ENCODE measurements at places on chromosomes 5 and 9.

GRCh38 chr9:129567842-129568559, 52.9 kb downstream of the C9orf50 start:
- DNase-seq: peak; percentile 85

GRCh38 chr5:151569132-151570046, 21.7 kb downstream of the FAT2 start:
- DNase-seq: no peak

GRCh38 chr9:34086864-34087263, 38.2 kb upstream of the UBAP2 start:
- no peak for DNase-seq

DNA sequence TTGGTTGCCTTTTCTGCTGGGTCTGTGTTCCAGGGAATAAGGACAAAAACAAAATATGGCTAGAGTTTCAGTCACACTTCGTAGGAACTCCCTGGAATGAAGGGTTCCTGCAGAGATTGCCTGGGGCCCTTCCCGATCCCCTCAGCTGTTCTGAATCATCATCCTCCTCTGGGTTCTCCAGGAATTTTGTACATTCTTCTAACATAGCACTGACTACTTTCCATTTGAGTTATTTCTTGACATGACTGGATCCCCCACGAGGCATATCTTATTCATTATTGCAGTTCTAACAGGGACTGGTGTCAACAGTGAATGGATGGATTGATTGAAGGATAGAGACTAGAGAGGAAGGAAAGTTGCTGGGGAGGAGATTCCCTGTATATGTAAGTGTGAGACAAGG, 49.2 kb upstream of the TNC start:
- DNase-seq: peak; percentile 98

- DNase-seq: no peak
These were observed 29.8 kb upstream of the ENHO start for GRCh38 chr9:34552606-34552981.

GRCh38 chr5:160325716-160326115, 13.4 kb upstream of the CCNJL start:
- DNase-seq: no peak

DNA sequence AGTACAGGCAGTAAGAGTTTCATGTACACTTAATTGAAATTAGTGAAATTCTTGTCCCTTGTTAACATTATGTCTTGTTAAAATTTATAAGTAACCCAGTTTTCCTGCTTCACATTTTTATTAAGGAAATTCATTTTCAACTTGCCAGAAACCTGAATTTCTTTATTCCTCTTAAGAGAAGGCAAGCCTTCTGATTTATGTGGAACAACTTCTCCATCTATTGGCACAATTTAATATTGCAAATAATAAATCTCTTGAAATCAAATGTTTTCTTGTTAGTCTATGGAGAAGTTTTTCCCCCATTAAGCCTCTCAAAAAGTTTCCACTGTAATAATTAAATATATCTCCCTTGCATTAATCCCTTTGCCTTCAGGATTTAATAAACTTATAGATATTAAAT, 33.8 kb upstream of the ACO1 start:
- DNase-seq: peak; percentile 9

DNA sequence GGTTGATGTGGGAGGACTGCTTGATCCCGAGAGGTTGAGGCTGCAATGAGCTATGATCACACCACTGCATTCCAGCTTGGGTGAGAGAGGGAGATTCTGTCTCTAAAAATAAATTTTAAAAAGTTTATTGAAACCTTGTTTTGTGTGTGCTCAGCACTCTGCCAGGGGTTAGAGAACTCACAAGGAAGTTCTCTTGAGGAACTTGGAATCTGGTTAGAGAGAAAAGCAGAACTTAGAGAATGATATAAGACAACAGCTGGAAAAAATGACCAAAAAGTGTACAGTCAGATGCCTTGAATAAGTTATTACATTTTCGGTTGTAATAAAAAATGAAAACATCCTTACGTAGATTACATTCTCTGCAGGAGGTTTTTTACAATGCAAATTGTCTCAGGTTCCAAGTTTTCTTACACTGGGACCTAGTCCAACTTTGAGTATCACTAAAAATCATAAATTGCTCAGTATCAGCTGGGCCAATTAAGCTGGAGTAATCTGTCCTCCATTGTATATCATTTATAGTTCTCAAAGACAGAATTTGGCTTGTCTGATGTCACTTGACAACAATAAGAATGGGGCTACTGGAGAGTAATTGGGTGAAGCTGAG, 21.7 kb upstream of the TENT2 start:
- no peak for DNase-seq

DNA sequence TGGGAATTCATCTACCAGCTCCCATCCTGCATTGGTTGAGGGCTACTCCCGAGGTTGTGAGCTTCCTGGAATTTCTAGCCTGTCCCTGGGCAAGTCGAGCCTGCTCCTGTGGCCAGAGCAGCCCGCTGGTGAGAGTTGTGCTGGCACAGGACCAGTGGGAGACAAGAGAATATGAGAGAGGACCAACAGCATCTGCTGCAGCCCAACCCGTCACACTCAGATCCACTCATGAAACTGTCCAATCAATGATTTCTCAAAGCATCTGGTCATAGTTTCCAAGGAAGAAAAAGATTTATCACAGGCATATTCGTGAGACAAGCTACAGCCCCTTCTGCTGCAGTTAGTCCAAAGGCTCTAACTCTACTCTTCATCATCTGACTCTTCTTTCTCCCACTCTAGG, 64.4 kb upstream of the RAI14 start:
- no peak for DNase-seq

DNA sequence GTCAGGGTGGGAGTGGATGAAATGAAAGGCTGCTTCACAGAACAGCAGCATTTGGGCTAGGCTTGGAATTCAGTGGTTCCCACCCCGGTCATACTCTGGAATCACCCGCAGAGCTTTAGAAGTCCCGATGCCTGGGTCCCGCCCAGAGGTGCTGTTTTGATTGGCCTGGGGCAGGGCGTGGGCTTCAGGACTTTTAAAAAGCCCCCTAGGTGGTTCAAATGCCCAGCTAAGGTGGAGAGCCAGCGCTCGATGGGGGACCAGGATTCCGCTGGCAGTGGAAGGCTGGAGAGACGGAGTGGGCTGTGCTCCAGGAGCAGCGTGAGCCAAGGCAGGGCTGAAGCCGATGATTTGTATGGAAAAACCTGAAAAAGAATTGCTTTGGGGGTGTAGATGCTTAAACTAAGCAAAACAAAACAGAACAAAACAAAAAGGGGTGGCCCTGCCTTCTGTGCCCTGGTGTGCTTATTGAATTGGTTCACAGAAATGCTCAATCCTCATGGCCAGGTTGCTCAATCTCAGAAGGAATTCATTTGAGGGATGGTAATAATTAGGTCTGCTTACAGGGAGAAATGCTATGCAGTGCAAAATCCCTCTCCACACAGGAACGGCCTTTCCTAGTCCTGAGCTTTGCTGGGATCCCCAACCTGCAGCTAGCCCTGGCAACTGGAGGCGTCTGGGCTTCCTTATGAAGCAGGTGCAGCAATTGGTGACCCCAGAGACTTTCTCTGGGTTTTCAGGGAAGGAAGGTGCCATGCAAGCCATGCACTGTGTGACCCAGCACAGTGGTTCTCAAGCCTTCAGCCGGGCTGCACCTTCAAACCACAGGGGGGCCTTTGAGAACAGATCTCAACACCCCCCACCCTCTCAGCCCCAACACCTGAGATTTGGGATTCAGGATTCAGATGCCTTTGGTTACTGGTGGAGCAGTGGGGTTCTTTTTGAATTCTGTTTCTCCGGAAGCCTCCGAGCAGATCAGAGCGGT, 174.0 kb upstream of the ZNF618 start:
- no peak for DNase-seq

- no peak for DNase-seq
These were observed 113.3 kb upstream of the SAP30L start for GRCh38 chr5:154332451-154332850.

- no peak for DNase-seq
These were observed 48.8 kb downstream of the TRPM3 start for GRCh38 chr9:71072587-71072986.

DNA sequence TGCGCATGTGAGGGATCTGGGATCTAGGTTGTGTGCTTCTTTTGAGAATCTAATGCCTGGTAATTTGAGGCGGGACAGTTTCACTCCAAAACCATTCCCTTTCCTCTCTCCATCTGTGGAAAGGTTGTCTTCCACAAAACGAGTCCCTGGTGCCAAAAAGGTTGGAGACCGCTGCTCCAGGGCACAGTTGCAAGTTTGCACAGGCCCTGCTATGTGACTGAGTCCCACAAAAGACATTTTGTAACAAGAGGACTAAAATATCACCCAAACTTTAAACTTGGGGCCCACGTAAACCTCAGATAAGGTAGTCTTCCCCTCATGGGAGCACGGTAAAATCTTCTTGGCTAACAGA, 5.8 kb upstream of the ZNF367 start:
- DNase-seq: no peak

DNA sequence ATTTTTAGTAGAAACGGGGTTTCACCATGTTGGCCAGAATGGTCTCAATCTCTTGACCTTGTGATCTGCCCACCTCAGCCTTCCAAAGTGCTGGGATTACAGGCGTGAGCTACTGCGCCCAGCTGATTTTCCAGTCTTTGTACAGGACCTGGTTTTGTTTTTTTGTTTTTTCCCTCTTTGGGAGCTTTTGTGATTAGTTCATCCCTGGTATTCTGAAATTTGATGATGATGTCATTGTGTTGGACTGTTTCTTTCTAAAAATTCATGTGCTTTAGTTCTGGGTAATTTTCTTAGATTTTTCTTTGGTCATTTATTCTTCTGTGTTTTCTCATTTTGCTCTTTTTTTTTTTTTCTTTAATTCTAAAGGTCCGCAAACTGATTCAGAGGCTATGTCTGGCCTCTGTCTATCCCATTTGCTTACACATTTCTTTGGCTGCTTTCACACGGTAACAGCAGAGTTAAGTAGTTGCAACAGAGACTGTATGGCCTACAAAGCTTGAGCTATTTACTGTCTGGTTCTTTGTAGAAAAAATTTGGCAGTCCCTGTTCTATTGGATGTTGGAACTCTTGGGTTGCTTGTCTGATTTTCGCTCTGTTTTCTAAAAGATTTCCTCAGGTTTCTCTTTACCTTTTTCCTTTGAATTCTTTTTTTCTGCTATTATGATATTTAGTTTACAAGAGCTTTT, 24.8 kb downstream of the STX17 start:
- DNase-seq: peak; percentile 18

DNA sequence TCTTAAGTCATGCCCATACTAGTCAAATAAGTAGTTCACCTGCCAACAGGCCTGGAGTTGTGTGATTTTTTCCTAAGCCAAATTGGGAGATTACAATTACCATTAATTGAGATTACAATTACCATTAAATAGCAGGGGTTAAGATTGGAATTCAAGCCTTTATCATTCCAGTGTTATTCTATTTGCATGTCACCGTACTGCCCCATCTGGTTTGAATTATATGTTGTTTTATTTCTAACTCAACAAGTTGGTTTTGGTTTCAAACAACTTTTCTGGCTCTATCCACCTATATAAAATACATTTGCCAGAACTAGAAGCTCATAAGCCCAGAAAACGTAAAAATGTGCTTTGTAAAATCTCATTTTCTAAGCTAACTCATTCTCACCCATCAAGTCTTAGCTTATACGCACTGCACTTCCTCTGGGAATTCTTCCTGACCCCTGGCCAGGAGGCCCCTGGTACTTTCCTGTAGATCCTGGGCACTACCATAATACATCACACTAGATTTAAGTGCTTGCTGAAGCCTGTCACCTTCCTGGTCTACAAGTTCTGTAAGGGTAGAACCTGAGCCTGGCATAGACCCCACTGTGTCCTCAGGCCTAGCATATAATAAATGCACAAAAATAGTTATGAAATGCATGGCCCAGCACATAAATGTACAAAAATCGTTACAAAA, 242.0 kb upstream of the TRPM3 start:
- peak; percentile 39 for DNase-seq

DNA sequence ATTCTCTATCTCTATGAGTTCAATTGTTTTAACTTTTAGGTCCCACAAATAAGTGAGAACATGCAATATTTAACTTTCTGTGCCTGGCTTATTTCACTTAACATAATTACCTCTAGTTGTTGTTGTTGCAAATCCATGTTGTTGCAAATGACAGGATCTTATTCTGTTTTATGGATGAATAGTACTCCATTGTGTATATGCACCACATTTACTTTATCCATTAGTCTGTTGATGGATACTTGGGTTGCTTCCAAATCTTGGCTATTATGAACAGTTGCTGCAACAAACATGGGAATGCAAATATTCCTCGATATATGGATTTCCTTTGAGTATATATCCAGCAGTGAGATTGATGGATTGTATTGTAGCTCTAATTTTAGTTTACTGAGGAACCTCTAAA, 36.3 kb downstream of the MEGF9 start:
- no peak for DNase-seq

GRCh38 chr9:133794016-133794760, 56.0 kb upstream of the SARDH start:
- DNase-seq: no peak

DNA sequence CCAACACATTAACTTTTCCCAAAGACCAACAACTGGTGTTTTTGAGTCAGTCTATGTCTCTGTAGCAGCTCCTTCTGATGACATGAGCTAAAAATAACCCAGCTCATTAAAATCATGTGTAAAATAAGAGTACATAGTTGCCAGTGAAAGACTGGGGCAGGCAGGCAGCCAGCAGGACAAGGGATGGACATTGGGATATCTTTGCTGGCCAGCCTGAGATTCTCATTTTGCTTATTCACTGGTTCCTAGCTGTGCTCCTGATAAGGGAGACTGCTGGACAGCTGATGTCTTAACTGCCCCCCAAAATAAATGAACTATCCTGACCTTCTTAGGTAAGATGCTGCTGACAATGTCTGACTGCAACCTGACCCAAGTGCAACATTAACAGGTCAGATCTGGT, 33.9 kb downstream of the EPB41L4B start:
- DNase-seq: peak; percentile 52

- DNase-seq: no peak
These were observed 11.1 kb downstream of the PTGES2 start for GRCh38 chr9:128116104-128117083.

DNA sequence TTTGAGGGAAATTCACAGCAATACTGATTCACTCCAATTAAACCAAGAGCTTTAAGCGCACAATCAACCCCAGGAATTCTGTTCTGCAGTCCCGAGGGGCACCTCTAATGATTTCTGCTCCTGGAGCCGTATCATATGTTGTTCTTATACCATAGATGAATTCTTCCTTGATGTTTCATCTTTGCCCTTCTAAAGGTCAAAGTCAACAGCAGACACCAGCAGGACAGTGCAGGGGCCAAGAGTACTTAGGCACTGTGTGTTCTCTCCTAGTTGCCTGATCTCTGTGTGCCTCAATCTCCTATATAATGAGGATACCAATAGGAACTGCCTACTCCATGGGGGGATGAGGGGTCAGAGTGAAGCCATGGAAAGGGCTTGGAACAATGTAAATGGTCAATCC, 16.5 kb downstream of the EPB41L4B start:
- no peak for DNase-seq

DNA sequence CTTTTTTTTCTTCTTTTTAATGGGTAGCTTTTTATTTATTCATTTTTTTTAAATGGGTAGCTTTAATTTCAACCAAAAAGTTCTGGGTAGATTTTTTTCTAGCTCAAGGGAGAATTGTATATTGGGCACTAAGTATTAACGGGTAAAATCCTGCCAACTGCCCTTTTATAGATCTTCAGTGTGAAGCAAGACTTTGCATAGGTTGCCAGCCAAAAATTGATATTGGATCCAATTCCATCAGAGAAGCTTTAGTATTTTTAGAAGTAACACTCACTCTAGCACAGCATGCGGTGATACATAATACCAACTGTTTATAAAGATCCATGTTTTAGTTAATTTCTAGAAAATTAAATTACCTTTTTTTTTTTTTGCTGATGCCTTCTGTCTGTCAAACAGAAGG, 49.8 kb downstream of the SH3GL2 start:
- DNase-seq: no peak

All from fibroblast of skin of back (primary cell).